ENCODE measurements at places on chromosomes 13 and 19.
A peak's percentile ranks its signal among the peaks of the same experiment; 100 is the strongest.

DNA sequence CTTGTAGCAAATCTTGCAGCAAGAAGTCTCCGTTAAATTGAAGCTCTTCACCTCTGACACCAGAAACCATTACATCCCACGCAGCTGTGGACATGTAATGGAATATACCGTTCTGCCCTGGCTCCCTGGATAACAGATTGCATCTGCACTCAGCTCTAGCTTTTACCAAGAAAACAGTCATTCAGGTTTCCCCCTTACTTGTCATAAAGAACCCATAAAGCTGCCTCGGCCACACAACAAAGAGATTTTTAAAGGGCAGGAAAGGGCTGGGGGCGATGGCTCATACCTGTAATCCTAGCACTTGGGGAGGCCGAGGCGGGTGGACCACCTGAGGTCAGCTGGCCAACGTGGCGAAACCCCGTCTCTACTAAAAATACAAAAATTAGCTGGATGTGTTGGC, 127.6 kb upstream of the RFC3 start:
- no peak for DNase-seq

GRCh38 chr13:95352486-95352885, 51.2 kb upstream of the ABCC4 start:
- no peak for DNase-seq

DNA sequence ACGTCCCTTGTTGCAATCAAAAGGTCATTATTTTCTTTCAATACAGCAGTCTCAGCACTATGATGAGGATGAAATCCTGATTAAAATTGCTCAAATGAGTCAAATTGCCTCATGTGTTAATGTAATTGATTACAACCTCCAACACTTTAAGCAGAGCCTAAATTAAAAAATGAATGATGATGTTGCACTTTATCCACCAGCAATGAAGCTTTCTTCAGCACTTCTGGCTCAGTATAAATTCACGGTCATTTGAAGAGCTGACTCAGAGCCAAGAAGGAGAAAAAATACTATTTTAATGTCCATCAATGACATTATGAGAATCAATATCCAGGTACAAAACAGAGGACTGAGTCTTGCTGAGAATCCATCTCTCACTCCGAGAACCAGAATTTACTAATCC, 792.6 kb upstream of the ATXN8OS start:
- DNase-seq: no peak

DNA sequence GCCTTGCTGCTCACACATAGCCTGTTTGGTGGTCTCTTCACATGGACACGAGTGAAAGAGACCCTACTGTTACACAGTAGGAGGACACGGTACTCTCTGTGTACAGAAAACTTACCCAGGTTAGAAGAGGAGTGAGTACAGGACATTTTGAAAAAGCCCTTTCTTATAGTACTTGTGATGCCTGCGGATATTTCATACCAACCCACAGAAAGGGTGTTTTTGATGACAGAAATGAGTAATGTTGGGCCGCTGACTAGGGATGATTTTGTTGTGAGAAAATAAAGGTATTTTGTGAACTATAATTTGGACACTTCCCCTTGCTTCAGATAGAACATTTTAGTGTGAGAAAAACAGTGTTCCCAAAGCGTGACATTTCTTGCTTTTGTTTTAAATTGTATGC, 18.2 kb downstream of the NUDT15 start:
- DNase-seq: no peak

GRCh38 chr13:35475960-35476943, at the start of gene MAB21L1:
Gene MAB21L1 (minus strand): TSS chr13:35476689. CDS start chr13:35476138, 551 bp downstream.
- DNase-seq: peak; percentile 96

DNA sequence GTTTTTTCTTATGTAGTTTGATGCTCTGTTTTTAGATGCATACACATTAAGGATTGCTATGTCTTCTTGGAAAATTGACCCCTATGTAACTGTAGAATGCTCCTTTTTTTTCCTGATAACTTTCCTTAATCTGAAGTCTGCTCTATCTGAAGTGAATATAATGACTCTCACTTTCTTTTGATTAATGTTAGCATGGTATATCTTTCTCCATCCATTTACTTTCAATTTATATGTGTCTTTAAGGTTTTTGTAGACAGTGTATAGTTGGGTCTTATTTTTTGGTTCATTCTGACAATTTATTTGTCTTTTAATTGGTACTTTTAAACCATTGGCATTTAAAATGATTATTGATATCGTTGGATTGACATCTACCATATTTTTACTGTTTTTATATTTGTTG, 92.3 kb downstream of the URI1 start:
- DNase-seq: no peak

DNA sequence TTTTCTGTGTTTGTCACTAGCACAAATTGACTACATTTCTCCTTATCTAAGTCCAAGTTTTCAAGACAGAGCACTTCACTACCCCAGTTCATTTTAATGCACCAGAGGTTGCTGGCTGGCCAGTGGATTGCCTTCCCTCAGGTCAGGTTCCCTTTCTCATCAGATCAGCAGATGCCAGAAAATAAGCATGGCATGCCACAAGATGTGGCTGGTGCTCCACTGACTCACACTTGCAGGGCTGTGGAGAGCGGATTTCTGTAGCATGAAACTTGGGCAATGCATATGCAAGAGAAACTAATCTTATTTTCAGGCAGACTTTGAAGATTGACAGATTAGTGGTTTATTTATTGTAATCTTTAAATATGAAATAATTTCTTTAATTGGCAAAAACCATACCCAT, 79.5 kb downstream of the RUBCNL start:
- no peak for DNase-seq

DNA sequence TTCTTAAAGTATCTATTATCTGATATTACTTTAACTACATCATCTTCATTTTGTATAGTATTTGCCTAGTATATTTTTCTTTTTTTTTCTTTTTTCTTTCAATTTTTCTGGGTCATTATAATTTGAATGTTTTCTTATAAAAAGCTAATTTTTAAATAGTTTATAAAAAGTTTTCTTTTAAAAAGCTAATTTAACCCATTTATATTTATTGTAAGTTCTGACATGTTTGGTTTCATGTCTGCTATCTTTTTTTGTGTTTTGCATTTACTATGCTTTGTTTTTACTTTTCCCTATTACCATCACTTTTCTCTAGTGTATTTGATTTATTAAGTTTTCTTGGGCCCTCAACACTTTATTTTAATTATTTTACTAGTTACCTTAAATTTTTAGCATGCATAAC, 22.6 kb upstream of the RCBTB2 start:
- no peak for DNase-seq

DNA sequence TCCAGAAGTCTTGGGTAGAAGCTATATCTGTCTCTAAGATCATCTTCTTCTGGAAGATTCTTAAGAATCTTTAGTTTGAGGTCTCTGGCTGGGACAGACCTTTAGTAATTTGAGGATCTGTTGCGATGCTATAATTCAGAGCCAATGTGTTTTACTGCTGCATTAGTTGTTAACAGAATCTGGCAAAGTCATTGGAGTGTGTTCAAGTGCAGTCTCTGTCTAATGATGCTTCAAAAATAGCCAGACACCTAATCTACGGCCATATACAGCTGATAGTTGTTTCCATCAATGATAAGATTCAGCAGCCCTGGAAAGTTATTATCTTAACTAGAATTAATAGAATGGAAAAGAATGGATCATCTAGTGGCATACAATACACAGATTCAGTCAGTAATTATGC, 72.6 kb downstream of the CDK8 start:
- DNase-seq: no peak

GRCh38 chr13:43783820-43784219, 3.0 kb downstream of the ENOX1 start:
- peak; percentile 47 for DNase-seq

GRCh38 chr19:1606138-1606651, 933 bp upstream of the UQCR11 start:
- no peak for DNase-seq

GRCh38 chr13:43041369-43041921, 18.1 kb downstream of the DNAJC15 start:
- no peak for DNase-seq

DNA sequence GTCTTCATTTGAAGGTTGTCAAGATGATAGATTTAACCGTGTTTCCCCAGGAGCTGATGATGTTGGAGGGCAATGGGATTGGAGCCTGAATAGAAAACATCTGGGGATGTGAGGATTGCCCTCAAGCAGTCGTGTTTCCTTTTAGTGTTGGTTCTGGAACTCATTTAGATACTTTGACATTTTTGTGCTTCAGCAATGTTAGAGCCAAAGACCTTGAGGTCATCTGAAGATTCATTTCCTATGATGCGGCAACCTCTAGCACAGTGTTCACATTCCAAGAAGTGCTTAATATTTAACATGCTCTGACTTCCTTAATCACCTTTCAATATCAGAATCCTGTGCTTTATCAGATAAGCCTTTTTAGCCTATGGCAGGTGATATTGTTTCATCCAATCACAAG, 82.7 kb downstream of the SLC10A2 start:
- DNase-seq: no peak

DNA sequence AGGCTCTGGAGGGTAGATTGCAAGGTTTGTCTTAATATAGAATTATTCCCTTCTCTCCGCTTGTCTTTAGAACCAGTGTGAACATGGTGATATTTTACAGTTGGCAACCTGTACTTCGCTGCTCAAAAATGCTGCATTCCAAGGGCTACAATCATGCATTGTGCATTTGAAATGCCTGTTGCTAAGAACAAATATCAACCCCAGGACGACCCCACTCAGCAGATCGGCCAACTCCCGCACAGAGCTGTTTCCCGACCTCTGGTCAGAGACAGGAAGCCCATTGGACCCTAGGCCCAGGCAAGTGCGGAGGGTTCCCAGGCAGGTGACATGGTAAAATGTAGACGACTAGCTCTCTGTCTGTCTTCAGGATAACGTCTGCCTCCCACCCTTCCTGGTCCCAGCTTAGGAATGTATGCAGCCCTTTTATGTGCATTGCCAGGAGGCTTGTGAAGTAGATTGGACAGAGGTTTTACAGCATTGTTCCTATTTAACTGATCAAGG, 263.5 kb downstream of the FOXO1 start:
- DNase-seq: no peak

DNA sequence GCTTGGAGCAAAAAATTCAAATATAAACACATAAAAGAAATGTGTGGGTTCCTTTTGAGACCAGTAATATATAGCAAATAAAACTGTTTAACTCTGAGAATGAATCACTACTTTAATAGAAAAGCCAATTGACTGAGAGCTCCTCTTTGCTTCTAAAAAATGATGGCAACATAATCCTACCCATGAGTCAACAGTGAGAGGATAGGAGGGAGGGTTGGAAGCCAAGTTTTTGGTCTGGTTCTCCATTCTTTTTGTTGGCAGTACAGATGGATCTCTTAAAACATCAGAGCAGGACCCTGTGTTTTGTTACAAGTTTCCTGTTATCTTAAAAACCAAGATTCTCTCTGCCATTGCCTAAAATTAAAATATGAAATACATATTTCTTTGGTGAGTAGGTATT, 50.0 kb upstream of the POSTN start:
- no peak for DNase-seq

- DNase-seq: no peak
Observed at GRCh38 chr13:26658448-26659385, 101.2 kb downstream of the WASF3 start.

GRCh38 chr19:38974624-38975213, 823 bp downstream of the FBXO17 start:
- DNase-seq: no peak

- no peak for DNase-seq
Observed at GRCh38 chr19:1685046-1685445, 32.6 kb upstream of the TCF3 start.

DNA sequence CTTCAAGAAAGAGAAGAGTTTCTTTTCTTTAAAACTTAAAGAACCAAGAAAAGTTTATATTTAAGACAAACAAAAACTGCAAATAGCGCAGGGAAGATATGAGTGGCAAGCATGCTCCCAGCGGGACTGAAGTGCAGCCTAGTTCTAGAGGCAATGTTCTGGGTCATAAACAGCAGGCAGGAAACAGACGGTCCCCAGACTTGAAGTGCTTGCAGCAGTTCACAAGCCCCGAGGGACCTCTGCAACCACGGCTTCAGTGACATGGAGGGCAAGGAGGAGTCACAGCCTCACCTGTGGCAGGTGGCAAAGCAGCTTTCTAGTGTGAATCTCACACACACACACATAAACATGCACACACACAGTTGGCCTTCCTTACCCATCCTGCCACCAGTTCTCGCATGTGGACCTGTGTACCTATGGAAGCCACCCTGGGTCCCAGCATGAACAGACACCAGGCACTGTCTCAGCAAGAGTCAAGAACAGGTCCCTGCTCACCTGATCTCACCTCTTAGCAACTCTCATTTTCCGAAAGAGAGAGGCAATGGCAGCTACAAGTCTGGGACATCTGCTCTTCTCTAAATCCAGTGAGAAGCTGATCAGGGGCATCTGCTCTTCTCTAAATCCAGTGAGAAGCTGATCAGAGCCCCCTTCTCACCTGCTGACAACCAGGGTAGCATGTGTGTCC, 162.0 kb downstream of the EFNB2 start:
- no peak for DNase-seq

- DNase-seq: no peak
Observed at GRCh38 chr13:100508455-100508854, 80.1 kb downstream of the GGACT start.

DNA sequence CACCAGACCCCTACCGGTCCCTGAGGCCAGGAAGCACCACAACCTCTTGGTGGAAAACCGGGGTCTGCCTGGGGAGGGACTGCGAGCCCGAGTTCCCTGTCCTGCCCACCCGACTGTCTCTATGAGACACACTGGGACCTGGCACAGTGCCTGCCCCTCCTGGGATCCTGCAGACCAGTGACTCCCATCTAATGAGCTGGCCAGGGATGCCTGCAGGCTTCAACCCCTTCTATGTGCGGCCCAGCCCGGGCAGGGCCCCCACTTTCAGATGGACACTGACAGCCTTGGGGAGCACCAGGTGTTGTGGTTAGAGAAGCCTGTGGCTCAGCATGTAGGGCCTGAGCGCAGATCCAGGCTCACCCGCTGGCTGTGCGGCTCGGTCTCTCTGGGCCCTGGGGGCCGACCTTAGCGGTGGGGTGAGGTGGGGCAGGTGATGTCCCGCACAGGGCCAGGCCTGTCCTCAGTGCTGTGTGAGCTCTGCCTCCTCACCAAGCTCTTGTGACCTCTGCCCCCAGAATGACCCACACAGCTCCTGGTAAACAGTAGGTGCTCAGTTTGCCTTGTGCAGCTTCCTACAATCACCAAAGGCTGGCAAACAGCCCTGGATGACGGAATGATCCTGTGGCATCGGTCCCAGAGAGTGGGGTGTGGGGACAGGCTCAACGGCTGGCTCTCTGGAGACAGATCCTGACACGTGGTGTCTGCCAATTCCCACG, 17.9 kb upstream of the CACTIN start:
- DNase-seq: no peak

GRCh38 chr13:85618521-85618920, 180.7 kb downstream of the SLITRK6 start:
- no peak for DNase-seq

GRCh38 chr13:28159057-28159456, 20.7 kb downstream of the PAN3 start:
- DNase-seq: no peak

All from SK-N-DZ (cell line).